ENCODE measurements at places on chromosomes 6 and 20.

GRCh38 chr6:29949934-29950333, 7.6 kb downstream of the HLA-A start:
- no peak for DNase-seq

GRCh38 chr6:41504466-41505121, 41.6 kb upstream of the FOXP4 start:
- DNase-seq = no peak

- DNase-seq = no peak
These were observed 142.6 kb downstream of the MAP3K7 start for GRCh38 chr6:90444160-90444714.

DNA sequence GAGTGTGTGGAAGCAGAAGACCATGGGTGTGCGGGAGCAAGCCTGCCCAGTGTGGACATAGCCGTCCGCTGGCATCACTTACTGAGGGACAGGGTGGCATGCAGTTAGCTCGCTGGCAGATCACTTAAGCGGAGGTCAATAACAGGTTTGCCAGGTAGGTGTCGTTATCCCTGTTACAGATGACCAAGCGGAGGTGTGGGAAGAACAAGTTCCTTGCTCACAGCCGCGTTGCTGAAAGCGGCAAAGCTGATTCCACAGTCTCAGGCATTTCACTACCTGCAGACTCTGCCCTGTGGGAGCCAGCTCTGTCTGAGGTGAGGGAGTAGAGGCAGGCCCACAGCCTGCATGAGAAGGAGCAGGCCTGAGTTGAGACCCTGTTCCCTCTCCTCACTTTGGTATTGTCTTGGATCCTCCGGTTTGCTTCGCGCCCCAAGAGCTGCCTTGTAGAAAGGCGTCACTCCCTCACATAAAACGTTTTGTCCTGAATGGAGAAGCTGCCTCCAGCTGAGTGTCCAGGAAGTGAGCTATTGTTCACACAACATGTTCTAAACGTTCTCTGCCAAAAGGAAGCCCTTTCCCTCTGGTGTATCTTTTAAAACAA, 96.9 kb downstream of the TCP11 start:
- DNase-seq = no peak

DNA sequence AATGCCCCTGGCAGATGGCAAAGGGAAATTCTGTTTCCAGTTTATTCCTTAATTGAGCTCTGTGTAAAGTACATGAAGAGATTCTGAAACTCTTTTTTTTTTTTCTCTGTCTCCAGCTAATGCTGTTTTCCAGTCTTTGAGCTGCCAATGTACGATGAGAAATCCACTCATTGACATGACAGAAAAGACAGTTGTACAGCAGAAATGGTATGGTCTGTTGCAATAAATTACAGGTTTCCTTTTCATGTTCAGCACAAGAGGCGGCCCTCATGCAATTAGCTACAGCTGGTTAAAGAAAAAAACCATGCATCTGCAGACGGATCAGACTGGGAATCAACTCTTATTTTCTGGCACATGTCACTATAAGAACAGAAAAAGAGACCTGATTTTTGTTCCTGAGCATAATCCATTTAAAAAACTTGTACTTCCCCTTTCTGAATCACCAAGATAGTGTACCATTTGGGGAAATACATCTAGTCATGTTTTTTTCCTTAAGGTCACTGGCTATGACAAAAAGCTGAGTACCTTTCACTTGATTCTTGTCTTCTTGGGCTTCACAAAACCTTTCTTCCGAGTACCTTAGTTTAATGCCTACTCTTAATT, 289.8 kb upstream of the PREP start:
- DNase-seq = no peak

DNA sequence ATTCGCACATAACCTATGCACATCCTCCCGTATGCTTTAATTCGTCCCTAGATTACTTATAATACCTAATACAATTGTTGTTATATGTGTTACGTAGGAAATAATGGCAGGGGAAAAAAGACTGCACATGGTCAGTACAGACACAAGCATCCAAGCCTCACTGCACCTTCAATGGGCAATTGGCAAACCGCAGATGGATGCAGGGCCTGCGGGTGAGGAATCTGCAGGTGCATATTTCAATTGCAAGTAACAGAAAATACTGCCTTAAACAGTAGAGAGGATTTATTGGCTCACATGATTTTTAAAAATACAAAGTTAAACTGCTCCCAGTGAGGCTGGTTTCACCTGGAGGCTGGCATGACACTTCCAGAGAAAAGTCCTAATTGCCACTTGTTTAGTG, 142.1 kb upstream of the MLN start:
- no peak for DNase-seq

DNA sequence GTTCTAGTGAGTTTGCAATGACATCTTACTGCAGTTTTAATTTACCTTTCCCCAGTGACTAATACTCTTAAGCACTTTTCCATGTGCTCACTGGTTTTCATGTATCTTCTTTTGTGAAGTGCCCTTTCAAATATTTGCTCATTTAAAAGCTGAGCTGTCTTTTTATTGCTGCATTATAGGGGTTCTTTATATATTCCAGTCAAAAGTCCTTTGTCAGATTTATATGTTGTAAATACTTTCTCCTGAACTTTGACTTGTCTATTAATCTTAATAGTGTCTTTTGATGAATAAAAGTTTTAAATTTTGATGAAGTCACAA, 50.2 kb upstream of the ELOVL5 start:
- DNase-seq = no peak

DNA sequence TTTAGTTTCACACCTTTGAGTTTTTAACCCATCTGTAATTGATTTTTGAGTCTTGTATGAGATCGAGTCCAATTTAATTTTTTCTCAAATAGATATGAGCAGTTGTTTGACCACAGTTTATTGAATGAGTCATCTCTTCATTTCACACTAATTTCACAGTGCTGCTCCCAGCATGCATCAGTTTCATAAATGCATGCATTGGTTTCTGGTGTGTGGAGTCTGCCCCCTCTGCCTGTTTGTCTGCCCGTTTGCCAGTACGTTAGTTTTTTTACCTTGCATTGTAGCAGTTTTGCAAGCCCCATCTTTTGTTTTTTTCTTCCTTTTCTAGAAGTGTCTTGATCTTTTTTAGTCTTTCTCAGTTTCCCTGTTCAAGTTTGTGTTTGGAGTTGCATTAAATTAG, 11.9 kb downstream of the SLX4IP start:
- DNase-seq = no peak

- no peak for DNase-seq
These were observed at the start of gene HTR1E for GRCh38 chr6:86937219-86938079. Gene HTR1E, plus strand, starts transcription at chr6:86937528. Its CDS starts 77,807 bp downstream, at chr6:87015335.

DNA sequence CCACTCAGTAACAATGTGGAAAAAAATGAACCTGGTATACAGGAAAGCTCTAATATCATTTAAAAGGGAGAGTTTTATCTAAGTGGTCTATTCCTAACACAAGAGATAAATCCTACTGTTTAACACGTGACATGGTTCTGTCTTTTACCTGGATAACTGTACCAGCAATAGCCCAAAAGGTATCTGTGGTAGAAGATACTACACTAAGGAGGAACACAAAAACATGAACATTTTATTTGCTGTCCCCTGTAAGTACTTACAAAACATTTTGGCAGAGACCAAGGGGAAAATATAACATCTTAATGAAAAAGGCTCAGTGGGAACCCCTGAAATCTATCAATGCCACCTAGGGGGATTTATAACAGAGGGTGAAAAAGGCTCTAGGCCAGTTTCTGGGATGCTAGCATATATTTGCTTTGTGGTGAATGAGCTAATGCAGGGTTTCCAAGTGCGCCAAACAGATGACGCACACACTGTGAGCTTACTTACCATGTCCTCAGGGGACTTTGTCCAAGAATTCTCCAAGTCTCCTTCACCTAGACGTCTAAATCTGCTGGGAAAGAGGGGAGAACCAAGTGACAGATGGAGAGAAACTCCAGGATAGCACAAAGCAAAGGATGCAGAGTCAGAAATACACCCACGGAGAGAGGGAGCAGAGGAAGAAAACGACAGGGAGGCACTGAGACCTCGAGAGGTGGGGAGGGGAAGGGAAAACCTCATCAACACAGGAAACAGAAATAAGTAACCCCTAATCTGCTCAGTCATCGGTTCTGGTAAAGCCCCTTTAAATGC, 147.9 kb upstream of the PRND start:
- no peak for DNase-seq

- DNase-seq = no peak
These were observed 15.0 kb downstream of the RBM39 start for GRCh38 chr20:35726842-35727711.

DNA sequence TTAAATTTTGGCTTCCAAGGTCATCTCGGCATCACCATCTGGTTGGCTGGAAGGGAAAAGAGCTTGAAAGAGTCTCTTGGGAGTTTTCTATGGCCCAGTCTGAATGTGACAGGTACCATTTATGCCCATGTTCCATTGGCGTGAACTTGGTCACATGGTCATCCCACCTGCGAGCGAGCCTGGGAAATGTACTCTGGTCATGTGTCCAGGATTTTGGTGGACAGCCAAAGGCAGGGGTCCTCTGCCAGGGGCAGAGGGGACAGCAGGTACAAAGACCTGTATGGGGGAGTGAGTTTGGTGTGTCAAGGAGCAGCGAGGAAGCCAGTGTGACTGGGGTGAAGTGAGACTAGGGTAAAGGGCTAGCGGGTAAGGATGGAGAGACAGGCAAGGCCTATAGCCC, 112.6 kb downstream of the CDC5L start:
- DNase-seq = no peak

- no peak for DNase-seq
These were observed 129.9 kb downstream of the FYN start for GRCh38 chr6:111743360-111743759.

DNA sequence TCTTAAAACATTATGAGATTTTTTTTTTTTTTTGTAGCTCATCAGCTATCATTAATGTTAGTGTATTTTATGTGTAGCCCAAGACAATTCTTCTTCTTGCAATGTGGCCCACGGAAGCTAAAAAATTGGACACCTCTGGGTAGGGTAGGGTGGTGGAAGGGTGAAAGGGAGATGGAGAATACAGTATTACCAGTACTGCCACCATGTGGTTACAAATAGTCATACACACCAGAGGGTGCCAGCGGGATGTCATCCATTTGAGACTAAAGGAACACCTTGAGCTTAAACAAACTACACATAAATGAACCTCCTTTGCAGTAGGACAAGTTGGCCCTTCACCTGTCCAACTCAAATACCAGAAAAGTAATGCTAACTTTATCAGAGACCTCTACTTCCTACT, 601.9 kb downstream of the HTR1B start:
- no peak for DNase-seq

DNA sequence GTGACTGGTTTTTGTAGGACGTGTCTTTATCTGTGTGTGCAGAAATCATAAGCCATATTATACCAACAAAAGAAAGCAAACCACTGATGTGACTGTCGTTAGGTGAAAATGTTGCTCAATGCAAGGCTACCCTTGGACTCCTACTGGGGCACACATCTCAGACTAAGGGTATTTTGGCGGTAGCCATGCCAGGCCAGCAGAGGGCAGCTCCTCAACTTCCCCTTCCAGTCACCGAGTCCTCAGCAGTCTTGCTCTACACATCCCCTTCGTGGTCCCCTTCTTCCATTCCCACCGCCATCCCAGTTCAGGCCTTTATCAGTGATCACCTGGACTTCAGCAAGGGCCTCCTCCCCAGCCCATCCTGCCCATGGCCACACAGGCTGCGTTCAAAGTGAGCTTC, 113.7 kb upstream of the GGTLC1 start:
- no peak for DNase-seq

GRCh38 chr6:132598473-132598872, 8.9 kb upstream of the TAAR5 start:
- no peak for DNase-seq

- DNase-seq = no peak
These were observed 40.2 kb downstream of the PLAGL1 start for GRCh38 chr6:143967706-143968376.

DNA sequence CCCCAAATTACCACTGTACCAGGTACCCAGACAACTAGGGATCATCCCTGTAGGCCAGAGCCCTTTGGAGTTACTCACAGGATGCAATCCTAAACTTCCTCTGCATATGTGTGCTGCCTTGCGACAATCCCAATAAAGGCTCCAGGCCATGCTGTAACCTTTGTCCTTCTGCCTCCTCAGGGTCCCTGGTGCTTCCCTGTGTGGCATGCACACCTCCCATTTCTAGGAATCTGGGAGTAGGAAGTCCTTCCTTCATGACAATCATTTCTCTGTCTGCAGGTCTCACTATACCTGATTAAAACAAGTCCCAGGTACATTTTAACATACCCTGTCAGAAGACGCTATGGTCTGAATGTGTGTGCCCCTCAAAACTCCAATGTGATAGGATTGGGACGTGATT, 37.0 kb upstream of the MCUR1 start:
- DNase-seq = no peak

DNA sequence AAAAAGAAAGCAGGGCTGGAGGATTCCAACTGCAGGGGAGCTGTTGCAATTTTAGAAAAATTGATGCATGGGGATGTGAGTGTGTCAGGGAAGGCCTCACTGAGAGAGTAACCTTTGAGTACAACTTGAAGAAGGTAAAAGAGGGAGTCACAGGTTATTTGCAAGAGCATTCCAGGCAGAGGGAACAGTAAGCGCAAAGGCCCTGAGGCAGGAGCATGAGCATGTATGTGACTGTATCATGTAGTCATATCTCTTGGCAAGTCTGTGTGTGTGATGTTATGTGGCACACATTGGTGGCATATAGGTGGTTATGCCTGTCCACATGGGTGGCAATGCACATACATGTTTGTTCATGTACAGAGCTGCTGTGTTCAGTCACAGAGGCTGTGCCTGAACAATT, 71.2 kb upstream of the ZNFX1 start:
- DNase-seq = no peak

DNA sequence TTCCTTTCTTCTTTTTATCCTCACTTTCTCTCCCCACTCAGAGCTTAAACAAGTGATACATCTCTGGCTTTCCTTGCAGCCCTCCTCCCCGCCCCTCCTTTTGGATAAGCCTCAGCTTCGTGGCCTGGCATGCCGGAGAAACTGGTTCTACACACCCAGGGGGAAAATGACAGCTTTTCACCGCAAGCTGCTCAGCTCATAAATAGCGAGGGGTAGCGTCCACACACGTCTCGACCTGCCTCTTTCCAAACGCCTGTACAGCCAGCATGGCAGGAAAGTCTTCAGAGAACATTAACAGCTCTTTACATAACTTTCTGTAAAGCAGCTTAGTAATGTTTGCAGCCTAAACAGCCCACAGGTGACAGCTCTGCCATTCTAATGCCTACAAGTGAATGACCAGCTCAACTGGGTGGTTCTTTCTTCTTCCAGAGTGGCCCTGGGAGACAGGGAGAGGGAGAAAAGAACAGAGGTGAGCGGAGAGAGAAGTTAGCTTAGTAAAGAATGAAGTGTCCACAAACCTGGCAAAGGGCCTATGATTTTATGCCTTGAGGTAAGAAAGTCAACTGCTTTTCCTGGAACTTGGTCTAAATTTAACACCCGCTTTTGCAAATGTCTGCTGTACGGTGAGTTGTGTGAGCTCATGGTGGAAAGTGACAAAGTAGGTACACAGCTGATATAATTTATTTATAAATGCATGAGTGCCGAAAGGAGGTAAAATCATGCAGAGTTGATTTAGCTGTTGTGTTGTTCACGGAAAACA, 251.5 kb downstream of the TFAP2A start:
- DNase-seq = no peak

- DNase-seq = no peak
These were observed 3.9 kb downstream of the CNPY3 start for GRCh38 chr6:42933205-42933604.
